Right atrium auricular region (tissue), 2 donors: ENCODE measurements at places on chromosomes 2 and 18. TPM values are rescaled to one million over a fixed set of nuclear protein-coding genes. Genes with fewer than 3 reads are reported as not detected.

- H3K36me3 ChIP-seq = no peaks in the 10 kb centered on the region
- H3K4me3 ChIP-seq = no peak overlapping the region
- H3K27me3 ChIP-seq = no peaks in the 10 kb centered on the region
Observed at GRCh38 chr2:28618221-28619141, 122.6 kb downstream of the PLB1 start.

The HOXD12 gene
- total RNA-seq = not detected

- DNase-seq = no peak
- H3K27ac ChIP-seq = no peak overlapping the region
- no peaks in the 10 kb centered on the region for H3K27me3 ChIP-seq
- H3K4me3 ChIP-seq = no peak overlapping the region
- no peaks in the 10 kb centered on the region for H3K4me1 ChIP-seq
Observed at GRCh38 chr18:39681061-39681460, 2115.5 kb upstream of the CELF4 start.

The EIF2AK3 gene
- 13.4 TPM for total RNA-seq

DNA sequence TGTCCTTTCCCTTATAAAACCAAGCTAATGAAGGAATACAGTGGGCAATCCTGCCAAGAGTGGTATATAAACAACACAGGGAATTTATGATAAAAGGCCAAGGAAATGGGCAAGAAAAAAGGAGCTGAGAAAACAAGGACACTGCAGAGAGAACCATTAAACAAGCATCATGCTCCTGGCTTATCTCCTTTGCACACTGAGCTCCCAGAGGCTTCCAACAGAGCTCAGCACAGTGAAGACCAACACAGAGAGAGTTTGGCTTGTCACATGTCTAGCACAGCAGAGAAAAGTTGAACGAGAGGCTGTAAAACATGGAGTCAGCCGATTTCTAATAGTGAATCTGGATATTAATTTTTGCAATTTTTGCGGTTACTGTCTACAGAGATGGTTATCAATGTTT lies 68.0 kb upstream of the KLF7 start:
- DNase-seq = no peak
- no peak overlapping the region for H3K27ac ChIP-seq
- H3K4me1 ChIP-seq = peaks cover 20% of the 10 kb centered on the region
- H3K36me3 ChIP-seq = no peaks in the 10 kb centered on the region

The RALB gene
- total RNA-seq = 48.5 TPM

The ASPRV1 gene
- total RNA-seq = 0.83 TPM

GRCh38 chr2:157843081-157843480 lies 33.0 kb downstream of the ACVR1 start:
- H3K4me3 ChIP-seq = no peak overlapping the region
- no peaks in the 10 kb centered on the region for H3K27me3 ChIP-seq
- no peaks in the 10 kb centered on the region for H3K4me1 ChIP-seq

The TRAF3IP1 gene
- 5.8 TPM for total RNA-seq

The SCYGR2 gene
- not detected for total RNA-seq

The NIFK gene
- total RNA-seq = 14.9 TPM

DNA sequence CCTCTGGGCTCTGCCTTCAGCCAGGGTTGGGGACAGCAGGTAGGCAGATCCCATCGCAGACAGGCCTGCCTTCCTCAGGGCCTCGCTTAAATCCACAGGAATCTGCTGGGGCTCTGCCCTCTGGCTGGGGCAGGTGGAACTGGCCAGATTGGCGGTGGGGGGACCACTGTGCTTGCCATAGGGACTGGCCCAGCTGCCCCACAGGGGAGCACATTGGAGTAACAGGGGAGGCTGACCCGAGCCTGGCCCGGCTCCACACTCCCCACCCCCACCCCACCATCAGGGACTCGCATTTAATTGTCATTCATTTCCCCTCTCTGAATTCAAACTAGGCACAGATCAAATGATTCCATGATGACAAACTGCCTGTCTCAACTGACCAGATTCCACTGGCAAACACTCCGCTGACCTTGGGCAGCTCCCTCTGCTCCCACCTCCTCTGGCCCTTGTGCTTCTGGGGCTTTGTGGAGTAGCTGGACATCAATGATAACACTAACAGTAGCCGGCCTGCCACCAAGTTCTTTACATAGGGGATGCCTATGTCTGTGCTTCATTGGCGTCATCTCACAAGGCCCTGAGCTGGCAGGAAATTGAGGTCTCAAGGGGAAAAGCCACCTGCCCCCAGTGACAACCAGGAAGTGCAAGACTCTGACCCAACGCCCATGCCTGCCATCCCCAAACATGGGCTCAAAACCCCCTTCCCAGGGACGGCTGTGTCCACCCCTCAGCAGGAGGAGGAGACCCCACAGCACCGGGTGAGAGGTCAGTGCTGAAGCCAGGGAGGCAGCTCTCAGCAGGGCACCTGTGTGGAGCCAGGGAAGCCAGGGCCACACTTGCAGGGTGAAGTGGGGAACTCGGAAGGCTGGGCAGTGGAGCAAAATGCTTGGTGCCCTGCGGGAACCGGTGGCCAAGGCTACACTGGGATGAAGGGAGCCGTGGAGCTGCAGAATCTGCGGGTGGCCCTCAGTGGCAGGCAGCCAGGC lies 2.1 kb upstream of the B3GNT7 start:
- DNase-seq = no peak
- no peak overlapping the region for H3K4me3 ChIP-seq
- H3K4me1 ChIP-seq = no peaks in the 10 kb centered on the region
- no peaks in the 10 kb centered on the region for H3K36me3 ChIP-seq

The DPY30 gene
- total RNA-seq = 40.8 TPM

DNA sequence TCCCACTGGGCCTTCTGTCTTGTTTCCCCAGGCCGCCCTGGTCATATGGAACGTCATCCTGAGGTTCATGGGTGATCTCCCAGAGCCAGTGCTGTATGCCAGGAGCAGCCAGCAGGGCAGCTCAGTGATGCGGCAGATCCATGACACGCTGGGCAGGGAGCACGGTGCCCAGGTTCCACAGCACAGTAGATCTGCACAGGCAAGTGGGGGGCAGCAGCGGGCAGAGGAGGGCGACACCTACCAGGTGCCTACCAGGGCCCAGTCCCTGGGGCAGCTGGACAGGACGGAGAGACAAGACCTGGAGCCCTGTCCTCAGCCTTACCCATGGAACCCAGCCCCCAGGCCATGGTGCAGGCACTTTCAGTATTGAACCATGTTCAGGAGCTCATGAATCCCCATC lies 36.1 kb upstream of the GPR17 start:
- H3K27ac ChIP-seq = no peak overlapping the region
- H3K4me3 ChIP-seq = no peak overlapping the region
- no peaks in the 10 kb centered on the region for H3K36me3 ChIP-seq
- no peaks in the 10 kb centered on the region for H3K4me1 ChIP-seq
- DNase-seq = no peak
- H3K27me3 ChIP-seq = no peaks in the 10 kb centered on the region

DNA sequence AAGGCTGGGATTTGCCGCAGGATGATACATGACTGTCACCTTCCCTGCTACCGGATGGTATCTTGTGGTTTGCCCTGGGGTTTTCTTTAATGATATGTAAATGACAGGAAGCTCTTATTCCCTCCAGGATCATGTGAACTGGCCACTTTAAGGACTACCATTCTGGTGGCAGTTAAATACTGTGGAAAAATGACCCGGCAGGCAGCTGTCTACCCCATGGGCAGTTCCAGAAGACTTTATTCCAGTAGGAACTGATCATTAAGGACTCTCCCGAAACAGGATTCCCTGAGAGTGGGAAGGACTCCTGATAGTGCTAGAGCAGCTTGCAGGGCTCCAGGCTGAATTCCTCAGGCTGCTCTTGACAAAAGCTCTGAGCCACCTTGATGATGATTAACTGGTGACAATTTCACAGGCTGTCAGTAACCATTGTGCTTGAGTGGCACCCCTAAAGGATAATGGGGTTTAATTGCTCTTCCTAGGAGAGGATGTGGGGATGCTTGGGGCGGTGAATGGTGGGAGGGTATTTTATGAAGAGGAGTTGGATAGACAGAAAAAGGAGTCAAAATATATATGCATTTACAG lies 212.0 kb downstream of the CPS1 start:
- H3K27me3 ChIP-seq = no peaks in the 10 kb centered on the region
- no peak overlapping the region for H3K27ac ChIP-seq
- DNase-seq = no peak
- no peaks in the 10 kb centered on the region for H3K4me1 ChIP-seq
- H3K4me3 ChIP-seq = no peak overlapping the region
- H3K36me3 ChIP-seq = no peaks in the 10 kb centered on the region

GRCh38 chr2:146939991-146940685 lies 904.7 kb upstream of the ACVR2A start:
- no peaks in the 10 kb centered on the region for H3K27me3 ChIP-seq
- no peaks in the 10 kb centered on the region for H3K36me3 ChIP-seq
- no peak overlapping the region for H3K4me3 ChIP-seq
- H3K4me1 ChIP-seq = no peaks in the 10 kb centered on the region
- no peak for DNase-seq

GRCh38 chr2:197378494-197379307 lies 56.1 kb downstream of the SF3B1 start:
- DNase-seq = no peak
- H3K27me3 ChIP-seq = no peaks in the 10 kb centered on the region
- H3K27ac ChIP-seq = no peak overlapping the region
- H3K4me1 ChIP-seq = peaks cover 7% of the 10 kb centered on the region
- H3K4me3 ChIP-seq = no peak overlapping the region
- H3K36me3 ChIP-seq = no peaks in the 10 kb centered on the region
